CD4-positive, alpha-beta memory T cell (primary cell): ENCODE measurements at places on chromosomes 11 and 22.

- DNase-seq: no peak
Observed at GRCh38 chr11:64120951-64121569, 44.9 kb downstream of the MACROD1 start.

GRCh38 chr11:66291303-66291705, 390 bp upstream of the TMEM151A start:
- no peak for DNase-seq

DNA sequence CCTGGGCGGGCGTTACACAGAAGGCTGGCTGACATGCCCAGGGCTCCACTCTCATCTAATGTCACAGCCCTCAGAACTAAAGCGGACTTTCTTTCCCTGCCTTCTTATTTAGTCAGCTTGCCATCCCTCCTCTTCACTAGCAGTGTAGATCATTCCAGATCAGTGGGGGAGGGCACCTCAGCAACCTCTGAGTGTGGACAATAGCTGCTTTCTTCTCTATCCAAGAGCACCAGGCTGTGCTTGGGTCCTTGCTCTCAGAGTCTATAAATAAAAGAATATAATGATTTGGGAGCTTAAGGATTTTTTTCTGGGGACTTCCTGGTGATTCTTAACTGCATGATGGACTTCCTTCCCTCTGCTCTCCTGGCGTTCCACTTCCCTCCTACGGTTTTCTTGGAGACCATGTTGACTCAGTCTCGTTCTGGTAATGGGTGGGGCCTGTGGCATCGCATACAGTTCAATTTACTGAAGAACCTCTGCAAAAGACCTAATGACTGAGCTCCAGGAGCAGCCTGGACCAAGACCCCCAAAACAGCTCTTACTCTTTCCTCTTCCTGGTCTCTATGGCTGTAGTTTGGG, 2.9 kb upstream of the HMBS start:
- no peak for DNase-seq

- DNase-seq: no peak
Observed at GRCh38 chr11:29005401-29005980, 897.3 kb downstream of the METTL15 start.

- DNase-seq: no peak
Observed at GRCh38 chr22:30542811-30543188, 3.7 kb downstream of the SEC14L6 start.

DNA sequence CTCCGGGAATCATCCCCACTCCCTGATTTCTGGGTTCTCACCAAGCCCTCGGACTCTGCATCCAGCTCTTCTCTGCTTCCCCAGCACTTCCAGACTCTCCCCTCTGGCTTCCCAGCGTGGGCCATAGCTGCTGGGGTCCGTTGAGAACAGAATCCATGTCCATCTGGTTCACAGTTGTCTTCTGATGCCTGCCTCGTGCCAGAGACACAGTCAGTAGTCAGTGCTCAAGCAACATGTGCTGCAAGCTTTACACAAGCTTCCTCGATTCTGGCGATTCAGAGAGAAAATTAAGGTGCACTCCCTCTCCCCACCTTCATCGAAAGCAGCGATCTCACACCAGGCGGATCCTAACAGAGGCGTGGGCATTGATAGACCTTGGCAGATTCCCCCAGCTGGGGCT, 495.5 kb downstream of the TBC1D22A start:
- no peak for DNase-seq

- no peak for DNase-seq
Observed at GRCh38 chr22:49958366-49958921, 2.1 kb upstream of the PIM3 start.

DNA sequence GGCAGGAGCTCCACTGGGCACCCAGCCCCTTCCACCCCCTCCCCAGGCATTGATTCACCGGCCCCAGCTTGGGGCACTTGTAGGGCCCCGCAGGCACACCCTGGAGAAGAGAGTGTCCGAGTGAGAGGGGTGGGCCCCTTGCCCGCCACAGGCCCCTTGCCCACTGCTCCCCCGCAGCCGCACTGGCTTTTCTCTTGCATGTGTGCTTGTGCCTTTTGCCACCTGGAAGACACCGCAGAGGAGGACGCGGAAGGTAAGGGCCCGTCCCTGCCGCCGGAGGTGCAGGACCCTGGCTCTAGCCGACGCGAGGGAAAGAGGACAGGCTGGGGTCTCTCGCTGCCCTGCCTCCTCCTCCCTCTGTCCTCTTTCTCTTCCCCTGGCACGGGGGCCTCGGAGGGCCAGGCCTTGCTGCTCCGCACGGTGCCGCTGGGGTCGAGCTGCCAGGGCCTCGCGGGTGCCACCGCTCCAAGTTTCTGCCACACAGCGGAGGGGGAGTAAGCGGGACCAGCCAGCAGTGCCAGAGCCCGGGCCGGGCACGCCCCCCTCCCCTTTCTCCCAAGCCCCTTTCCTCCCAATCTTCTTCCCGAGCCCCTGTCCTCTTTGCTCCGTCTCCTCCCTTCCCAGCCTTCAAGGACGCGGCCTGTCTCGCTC, 9.5 kb downstream of the TNNT3 start:
- no peak for DNase-seq

DNA sequence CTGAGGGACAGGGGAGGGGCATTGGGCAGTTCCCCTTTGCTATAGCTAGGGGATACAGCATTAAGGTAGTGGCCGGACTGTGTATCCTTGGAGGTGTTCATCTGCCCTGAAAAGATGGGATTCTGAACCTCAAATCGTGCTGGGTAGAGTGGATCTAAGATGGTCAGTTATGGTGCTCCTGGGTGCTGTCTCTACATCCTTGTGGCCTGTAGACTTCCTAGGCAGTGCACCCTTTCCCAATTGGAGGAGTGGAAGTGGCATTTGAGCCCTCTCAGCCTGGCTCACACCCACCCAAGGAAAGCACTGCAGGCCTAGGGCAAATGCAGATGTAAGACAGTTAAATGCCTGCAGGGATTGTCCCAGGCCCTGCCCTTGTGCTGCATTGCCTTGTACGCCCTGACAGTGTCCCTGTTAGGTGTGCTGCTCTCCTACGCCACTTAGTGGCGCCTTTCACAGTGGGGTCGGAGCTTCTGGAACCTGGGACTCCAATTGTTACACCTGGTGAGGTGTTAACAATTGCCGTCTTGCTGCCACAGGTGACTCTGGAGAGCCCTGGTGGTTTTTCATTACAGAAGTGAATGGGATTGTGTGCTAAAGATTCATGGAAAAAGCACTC, 35.0 kb downstream of the PPFIBP2 start:
- DNase-seq: peak; percentile 30

GRCh38 chr11:17221968-17222367, 14.2 kb upstream of the PIK3C2A start:
- no peak for DNase-seq

GRCh38 chr11:11416917-11417316, 63.9 kb upstream of the CSNK2A3 start:
- DNase-seq: no peak

DNA sequence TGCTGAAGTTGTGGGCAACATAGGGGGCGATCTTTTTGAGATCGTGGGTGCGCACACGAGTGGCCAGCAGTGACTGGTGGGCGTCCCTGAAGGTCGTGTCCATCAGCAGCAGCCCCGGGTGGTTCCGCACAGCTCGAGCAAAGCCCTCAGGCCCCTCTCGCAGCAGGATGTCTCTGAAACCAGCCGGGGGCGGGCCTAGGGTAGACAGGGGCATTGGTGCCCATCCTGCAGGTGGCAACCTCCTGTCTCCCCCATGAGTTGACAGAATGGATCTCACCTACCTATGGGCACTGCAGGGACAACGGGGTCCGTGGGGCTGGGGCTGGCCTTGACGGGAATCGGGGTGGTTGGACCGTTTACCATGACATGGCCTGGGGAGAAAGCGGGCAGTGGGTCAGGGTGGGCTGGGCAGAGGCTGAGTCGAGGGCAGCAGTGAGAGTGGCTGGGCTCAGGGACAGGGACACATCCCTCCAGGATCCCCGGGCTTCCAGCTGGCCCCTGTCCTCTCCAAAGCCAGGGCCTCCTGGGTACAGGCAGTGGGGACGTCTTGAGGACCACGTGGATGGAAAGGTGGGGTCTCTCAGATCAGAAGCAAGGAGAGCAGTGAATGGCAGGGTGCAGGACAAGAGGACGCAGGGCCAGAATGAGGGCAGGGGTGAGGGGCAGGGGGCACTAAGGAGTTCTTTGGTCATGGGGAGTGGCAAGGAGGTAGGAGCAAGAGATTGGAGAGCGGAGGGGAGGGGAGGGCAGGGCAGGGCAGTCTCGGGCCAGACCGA, 4.2 kb upstream of the LRFN4 start:
- DNase-seq: no peak

DNA sequence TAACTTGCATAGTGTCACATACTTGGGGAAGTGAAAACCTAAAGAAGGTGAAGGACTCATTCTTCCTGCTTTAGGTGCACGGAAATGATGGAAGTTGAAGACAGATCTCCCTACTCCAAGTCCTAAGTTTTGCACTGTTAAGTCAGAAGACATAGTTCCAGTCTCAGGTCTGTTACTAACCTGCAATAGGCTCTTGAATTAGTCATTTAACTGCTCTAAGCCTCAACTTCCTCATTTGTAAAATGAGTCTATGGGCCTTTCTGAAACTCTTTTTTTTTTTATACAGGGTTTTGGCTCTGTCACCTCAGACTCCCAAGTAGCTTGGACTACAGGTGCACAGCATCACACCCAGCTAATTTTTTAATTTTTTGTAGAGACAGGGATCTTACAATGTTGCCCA, 30.8 kb upstream of the POU2AF1 start:
- DNase-seq: no peak

- DNase-seq: no peak
Observed at GRCh38 chr22:24133187-24133965, 47.9 kb upstream of the SUSD2 start.

GRCh38 chr11:117792992-117793391, 4.0 kb downstream of the DSCAML1 start:
- no peak for DNase-seq
